Stimulated activated CD4-positive, alpha-beta T cell treated with anti-CD3 and anti-CD28 coated beads, Interleukin-4, amount 100 ng/mL, for 4 hours (primary cell): ENCODE measurements at places on chromosomes 1 and 21.

DNA sequence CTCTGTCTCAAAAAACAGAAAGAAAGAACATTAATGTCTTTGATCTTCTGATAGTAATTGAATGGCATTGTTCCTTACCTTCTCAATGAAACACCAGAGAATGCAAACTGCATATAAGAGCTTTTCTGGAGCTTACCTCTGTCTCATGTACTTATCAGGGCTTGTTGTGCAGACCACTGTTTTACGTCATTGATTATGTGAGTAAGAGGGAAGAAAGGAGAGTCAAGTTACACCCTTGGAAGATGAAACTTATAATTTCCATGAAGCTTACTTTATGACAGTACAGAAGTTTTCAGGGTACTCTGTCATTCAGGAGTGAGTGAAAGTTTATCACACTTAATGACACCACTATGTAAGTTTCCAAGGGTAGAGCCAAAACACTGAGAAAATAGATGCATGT is 49.0 kb upstream of the MAB21L3 start:
- no peak for DNase-seq

GRCh38 chr1:224733027-224733911 is 117.2 kb downstream of the CNIH3 start:
- no peak for DNase-seq

DNA sequence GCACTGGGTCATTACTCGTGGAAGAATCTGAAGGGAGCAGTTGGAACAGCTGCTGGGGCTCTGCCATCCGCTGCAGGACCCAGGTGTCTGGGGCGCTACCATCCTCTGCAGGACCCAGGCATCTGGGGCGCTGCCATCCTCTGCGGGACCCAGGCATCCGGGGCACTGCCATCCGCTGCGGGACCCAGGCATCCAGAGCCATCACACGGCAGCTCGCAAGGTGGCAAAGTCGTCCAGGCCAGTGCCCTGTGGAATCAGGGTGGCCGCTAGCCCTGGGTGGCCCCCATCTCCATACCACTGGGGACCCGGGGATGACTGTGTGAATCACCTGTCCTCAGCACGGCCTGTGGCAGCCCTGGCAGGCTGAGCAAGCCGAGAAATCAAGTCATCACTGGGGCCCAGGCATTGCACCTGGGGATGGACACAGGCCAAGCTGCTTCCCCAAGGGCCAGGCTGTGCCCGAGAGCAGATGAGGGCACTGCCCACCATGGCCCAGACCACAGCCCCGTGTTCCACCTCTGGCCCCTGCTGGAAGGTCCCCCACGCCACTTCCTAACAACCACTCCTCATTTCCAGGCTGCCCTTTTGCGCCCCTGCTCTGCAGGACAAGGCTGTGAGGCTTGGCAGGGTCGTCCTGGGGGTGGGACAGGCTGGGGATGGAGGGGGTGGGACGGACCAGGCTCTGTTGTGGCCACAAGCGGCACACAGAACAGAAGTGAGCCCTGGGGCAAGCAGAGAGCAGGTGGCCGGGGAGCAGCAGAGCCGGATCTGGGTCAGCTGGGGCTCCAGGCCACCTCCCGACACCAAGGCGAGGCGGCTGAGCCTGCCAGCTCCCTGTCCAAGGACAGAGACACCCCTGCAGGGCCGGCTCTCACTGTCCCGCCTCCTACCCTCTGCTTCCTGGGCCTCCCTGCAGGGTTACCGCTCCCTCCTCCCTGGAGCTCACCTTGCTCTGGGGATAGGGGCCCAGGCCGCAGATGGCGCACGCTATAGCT is 12.7 kb downstream of the GABRD start:
- DNase-seq = no peak

- DNase-seq = no peak
Measured at GRCh38 chr1:3444736-3445135, 9.7 kb upstream of the ARHGEF16 start.

DNA sequence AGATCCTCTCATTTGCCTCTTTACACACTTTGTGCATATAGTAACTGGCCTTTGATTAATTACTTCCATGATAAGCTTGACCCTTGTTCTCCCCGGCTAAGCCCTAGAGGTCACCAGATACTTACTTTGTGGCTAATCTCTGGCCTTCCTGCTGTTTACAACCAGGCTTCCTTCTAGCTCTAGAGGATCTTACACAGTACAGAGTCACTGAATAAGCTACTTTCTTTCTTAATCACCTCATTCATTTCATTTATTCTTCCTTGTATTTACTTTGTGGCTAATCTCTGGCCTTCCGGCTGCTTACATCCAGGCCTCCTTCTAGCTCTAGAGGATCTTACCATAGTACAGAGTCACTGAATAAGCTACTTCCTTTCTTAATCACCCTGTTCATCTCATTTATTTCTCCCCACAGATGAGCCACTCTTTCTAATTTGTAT is 144.3 kb upstream of the C1orf21 start:
- no peak for DNase-seq

- DNase-seq = no peak
Measured at GRCh38 chr1:93938461-93939145, 29.4 kb upstream of the GCLM start.

DNA sequence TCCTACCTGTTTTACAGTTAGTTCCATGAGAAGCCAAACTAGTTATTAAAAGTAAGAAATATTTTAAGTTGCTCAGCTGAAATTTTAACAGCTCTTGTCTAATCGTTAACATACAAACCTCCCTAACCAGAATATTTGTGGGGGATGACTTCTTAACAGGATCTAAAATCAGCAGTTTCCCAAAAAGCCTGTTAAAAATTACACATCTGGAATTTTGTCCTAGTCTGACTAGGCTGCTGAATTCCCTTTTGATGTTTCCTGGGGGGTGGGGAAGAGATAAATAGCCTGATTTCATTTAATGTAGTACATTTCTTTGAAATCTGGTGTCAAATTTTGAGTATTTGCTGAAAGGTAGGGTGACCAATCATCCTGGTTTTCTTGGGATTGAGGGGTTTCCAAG is 78.8 kb upstream of the ARHGAP29 start:
- DNase-seq = no peak

- no peak for DNase-seq
Measured at GRCh38 chr21:37751268-37751975, 164.8 kb downstream of the KCNJ6 start.

DNA sequence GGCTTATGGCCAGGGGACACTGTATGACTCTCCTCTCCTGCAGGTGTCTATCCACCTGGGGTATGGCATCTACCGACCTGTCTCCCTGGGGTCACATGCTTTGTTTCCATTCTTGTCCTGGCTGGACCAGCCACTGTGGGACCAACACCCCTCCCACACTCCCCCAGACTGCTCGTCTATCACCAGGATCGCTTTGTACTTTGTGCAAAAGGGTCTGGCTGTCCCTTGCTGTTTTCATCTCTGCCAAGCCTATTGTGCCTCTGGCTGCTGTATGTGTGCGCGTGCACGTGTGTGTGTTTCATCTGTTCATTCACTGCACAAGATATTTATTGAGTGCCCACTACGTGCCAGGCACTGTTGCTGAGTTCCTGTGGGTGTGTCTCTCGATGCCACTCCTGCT is 25.5 kb downstream of the ETNK2 start:
- no peak for DNase-seq

GRCh38 chr1:3222042-3222692 is 153.2 kb downstream of the PRDM16 start:
- no peak for DNase-seq
